Stimulated activated CD8-positive, alpha-beta memory T cell treated with anti-CD3 and anti-CD28 coated beads, Interleukin-12 subunit alpha, Interleukin-12 subunit beta, amount 100 ng/mL, for 4 hours (primary cell): ENCODE measurements at places on chromosomes 3 and 15.

- DNase-seq, result no peak
These were observed 5.9 kb downstream of the PBRM1 start for GRCh38 chr3:52679811-52680210.

DNA sequence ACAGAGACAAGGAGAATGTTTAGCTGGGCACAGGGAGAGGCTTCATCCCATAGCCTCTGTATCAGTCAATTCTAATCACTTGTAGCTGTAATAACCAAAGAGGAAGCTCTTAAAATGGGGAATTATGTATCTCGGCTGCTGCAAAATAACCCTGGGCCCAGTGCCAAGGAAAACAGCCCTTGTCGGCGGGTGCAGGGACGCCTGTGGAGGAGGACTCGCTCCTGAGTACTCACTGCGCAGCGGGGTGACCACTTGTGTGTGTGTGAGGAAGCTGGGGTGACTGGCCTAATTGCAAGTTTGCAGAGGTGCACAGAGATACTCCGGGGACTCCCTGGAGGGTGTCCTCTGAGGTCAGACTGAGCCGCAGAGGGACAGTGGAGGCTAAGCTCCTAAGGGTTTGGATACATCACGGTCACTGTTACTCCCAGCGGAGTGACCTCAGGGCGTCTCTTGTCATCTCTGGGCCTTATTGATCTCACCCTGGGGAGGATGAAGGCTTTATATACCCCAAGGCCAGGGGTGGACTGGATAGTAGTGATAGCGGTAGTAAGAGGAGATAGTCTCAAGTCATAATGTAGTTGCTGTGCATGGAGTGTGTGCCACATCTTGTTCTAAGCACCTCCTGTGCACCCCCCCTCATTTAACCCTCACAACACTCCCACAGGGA lies 37.2 kb downstream of the SLC6A6 start:
- DNase-seq, result no peak

GRCh38 chr15:39275066-39275465 lies 305.8 kb upstream of the THBS1 start:
- no peak for DNase-seq

- DNase-seq, result no peak
These were observed 499.0 kb upstream of the SEMA6D start for GRCh38 chr15:47218295-47218694.

DNA sequence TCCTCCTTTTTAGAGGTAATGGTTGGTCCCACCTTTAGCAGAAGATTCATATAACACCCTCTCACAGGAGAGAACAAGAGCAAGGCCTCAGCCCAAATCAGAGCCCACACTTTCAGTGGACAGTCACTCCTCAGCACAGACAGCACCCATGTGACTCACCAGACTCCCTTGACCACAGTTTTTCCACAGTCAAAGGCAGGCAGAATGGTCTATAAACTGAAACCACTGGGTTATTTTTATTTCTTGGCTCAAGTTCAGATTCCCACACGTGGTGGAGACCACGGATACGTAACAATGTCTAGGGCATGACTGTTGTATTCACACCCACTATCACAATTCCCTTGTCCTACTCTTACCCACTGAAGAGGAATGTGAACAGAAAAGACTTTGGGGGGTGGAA lies 237.8 kb upstream of the UBE2E1 start:
- no peak for DNase-seq

GRCh38 chr3:132625613-132626012 lies 28.5 kb downstream of the ACKR4 start:
- DNase-seq, result no peak

- no peak for DNase-seq
These were observed 9.7 kb upstream of the TATDN2 start for GRCh38 chr3:10238345-10239183.

GRCh38 chr3:121667333-121667732 lies 6.6 kb upstream of the HCLS1 start:
- DNase-seq, result no peak

GRCh38 chr3:39809181-39809994 lies at the start of gene MYRIP:
MYRIP (plus strand) TSS chr3:39809609; CDS start chr3:39900817, 91,208 bp downstream.
- no peak for DNase-seq

GRCh38 chr3:180624714-180625113 lies 22.8 kb downstream of the TTC14 start:
- DNase-seq, result no peak

- no peak for DNase-seq
These were observed 19.2 kb downstream of the FYCO1 start for GRCh38 chr3:45976191-45977091.

GRCh38 chr3:106829206-106829605 lies 548.0 kb upstream of the CCDC54 start:
- no peak for DNase-seq

DNA sequence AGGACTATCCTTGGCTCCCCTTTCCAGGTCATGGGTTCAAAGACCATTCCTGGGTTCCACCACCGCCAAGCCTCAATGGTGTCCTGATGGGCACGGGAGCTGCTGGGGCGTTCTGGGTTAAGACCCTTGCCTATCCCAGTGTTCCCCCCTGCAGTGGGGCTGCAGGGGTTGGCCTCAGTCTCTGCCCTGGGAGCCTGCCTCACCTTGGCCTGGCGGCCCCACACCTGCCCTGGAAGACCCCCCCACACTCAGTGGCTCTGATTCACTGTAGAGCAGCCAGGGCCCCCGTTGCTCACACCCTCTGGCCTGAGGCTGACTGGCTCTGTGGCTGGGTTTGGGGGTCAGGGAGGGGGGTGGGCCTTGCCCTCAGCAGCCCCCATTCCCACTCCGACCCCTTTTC lies 22.0 kb downstream of the C15orf39 start:
- DNase-seq, result no peak
